Type B pancreatic cell (in vitro differentiated cells): ENCODE measurements at places on chromosomes 1 and 21. TPM values are rescaled to one million over a fixed set of nuclear protein-coding genes. Genes with fewer than 3 reads are reported as not detected.

DNA sequence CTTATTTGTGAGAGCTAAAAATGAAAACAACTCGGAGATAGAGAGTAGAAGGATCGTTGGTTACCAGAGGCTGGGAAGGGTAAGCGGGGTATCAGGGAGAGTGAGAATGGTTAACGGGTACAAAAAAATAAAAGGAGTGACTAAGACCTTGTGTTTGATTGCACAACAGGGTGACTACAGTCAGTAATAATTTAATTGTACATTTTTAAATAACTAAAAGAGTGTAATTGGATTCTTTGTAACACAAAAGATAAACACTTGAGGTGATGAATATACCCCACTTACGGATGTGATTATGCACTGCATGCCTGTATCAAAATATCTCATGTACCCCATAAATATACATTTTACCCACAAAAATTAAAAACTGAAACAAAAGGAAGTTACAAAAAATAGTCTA is 29.4 kb downstream of the FOXJ3 start:
- H3K4me1 ChIP-seq: no peaks in the 10 kb centered on the region
- no peak overlapping the region for H3K4me3 ChIP-seq
- H3K27ac ChIP-seq: no peak overlapping the region
- H3K36me3 ChIP-seq: peaks cover 52% of the 10 kb centered on the region
- no peaks in the 10 kb centered on the region for H3K27me3 ChIP-seq

- H3K27me3 ChIP-seq: no peaks in the 10 kb centered on the region
- H3K4me1 ChIP-seq: peaks cover 6% of the 10 kb centered on the region
- H3K27ac ChIP-seq: no peak overlapping the region
Measured at GRCh38 chr1:68745011-68745410, 248.1 kb upstream of the DEPDC1 start.

LCE3E gene
- not detected in 2 replicates for total RNA-seq

ANGPTL7 gene
- total RNA-seq: 0.70 TPM in 1 of 2 replicates, not detected in the other

PADI4 gene
- not detected in 2 replicates for total RNA-seq

DNA sequence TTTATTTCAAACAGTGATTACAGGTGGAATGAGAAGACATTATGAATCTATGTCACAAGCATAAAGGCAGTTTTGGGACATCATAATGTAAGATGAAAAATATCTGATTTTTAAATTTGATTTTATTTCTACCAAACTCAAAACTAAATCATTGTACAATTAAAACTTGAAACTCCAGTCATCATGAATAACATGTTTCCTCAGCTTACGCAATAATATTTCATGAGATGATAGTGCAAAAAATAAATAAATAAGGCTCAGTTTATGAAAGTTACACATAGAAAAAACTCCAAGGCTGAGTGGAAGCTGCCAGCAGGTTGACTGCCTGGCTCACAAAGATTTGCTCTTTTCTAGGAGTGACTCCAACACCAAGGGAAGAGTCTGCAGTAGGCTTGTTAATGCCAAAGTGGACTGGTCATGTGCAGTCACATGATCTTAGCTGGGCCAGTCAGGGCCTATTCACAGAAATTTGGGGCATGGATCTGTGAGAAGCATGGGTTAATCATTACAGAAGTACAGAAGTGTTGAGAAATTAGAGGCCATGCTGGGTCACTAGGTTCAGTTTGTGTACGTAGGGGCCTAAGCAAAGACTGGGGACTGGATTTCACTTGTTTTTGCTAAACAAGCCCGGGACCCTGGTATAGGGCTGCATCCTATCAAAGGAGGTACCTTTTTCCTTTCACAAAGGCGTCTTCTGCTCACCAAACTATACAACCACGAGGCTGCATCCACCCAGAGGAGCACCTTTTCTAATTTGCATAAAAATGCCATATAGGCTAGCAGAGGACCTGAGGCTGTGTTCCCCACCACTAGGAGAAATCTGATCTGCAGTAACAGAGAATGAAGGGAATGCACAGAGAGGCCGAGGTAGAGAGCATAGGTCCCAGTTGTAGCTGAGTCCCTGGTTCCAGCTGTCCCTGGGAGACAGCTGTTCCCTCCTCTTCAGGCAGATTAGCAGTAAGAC is 4.9 kb upstream of the ABCA4 start:
- peak overlapping the region; percentile 64 for H3K27ac ChIP-seq
- H3K4me1 ChIP-seq: peaks cover 16% of the 10 kb centered on the region
- H3K4me3 ChIP-seq: peak overlapping the region; percentile 10
- H3K27me3 ChIP-seq: no peaks in the 10 kb centered on the region
- peaks cover 4% of the 10 kb centered on the region for H3K36me3 ChIP-seq

DMRTA2 gene
- total RNA-seq: 0.29 and 0.48 TPM in 2 replicates

DNA sequence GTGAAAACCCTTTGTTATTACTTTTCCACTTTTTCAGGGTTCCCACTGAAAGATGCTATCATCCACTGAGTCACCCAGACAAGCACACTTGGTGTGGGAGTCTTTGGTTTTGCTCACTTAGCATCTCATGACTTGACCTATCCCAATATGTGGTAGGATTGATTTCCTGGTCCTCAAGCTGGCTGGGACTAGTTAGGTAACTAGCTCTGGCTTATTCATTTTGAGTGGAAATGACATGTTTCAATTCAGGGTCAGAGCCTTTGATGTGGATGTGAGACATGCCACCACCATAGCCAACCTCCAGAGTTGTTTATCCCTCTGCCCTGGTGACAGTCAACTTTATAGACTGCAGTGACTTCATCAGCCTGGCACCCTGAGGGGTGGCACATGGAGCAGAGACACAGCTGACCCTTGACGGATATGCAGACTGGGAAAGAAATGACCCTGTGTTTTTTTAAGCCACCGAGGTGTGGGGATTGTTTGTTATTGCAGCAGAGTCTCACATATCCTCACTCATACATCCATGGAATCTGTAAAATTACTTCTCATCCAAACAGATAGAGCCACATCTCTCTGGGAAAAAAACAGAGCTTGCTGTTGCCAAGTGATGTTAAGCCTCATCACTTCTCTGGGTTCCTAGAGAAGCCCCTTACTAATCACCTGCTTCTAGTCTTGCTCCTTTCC is 699.9 kb downstream of the MATN1 start:
- H3K27me3 ChIP-seq: peaks cover 12% of the 10 kb centered on the region
- H3K27ac ChIP-seq: no peak overlapping the region
- H3K36me3 ChIP-seq: no peaks in the 10 kb centered on the region

- peaks cover 42% of the 10 kb centered on the region for H3K4me1 ChIP-seq
- no peak for DNase-seq
- peak overlapping the region; percentile 100 for H3K27ac ChIP-seq
- H3K4me3 ChIP-seq: peak overlapping the region; percentile 94
- H3K36me3 ChIP-seq: peaks cover under 1% of the 10 kb centered on the region
Measured at GRCh38 chr1:155192346-155193274, 15.1 kb downstream of the THBS3 start.

DNA sequence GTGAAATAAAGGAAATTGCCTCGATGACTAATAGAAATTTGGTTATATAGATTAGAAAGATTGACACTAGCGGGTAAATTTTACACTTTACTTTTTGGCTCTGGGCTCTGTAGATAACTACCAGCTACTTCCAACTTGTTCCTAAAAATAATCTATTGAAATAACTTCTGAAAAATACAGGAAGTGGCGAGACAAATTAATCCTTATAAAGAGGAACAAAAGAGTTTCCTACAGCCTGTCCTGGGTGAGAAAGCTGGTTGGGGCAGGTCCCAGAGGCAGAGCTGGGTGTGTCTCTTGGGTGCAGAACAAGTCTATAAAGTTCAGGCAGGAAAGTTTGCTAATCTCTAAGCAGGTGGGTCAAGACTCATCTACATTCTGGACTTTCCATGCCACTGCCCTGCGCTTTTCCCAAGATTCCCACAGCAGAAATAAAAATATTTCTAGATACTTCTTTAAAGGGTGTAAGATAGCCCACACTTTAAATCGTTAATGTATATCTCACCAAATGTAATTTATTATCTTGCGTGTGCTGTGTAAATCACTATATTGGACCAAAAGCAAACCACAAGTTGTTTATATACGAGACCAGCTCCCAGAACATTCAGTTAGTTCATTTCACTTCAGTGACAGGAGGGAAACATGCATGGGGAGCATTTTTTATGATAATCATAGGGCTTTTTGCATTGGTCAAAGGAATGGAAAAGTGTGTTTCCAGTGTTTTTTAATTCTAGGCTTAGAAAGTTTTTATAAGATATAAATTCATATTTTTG is 70.1 kb upstream of the NRIP1 start:
- no peaks in the 10 kb centered on the region for H3K36me3 ChIP-seq
- peaks cover 15% of the 10 kb centered on the region for H3K4me1 ChIP-seq
- H3K4me3 ChIP-seq: no peak overlapping the region
- H3K27ac ChIP-seq: no peak overlapping the region

DNA sequence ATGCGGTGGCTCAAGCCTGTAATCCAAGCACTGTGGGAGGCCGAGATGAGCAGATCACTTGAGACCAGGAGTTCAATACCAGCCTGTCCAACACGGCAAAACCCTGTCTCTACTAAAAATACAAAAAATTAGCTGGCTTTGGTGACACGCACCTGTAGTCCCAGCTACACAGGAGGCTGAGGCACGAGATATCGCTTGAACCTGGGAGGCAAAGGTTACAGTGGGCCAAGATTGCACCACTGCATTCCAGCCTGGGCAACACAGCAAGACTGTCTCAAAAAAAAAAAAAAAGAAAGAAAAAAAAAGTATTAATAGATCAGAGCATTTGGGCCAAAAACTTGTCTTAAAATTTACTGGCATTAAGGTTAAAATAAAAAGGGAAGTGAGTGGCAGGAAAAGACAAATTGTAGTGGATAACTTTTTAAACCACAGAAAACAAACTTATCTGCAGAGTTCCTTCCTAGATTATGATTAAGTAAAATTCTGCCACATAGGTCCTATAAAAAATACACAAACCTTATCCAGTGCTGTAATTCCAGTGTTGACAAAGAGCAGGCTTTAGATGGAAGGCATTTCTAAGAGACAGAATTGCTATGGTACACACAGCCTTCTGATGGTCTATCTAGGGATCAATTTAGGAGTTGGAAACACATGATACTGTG is 53.3 kb downstream of the EIF4G3 start:
- peaks cover 7% of the 10 kb centered on the region for H3K4me1 ChIP-seq
- H3K4me3 ChIP-seq: no peak overlapping the region
- no peaks in the 10 kb centered on the region for H3K27me3 ChIP-seq
- DNase-seq: no peak
- H3K27ac ChIP-seq: no peak overlapping the region
